ENCODE measurements at places on chromosomes 4 and X.

GRCh38 chr4:160808174-160808573 lies 1355.6 kb downstream of the FSTL5 start:
- no peak for DNase-seq
- no peak overlapping the region for H3K4me3 ChIP-seq
- H3K27me3 ChIP-seq, result no peaks in the 10 kb centered on the region
- H3K4me1 ChIP-seq, result no peaks in the 10 kb centered on the region
- no peak overlapping the region for H3K27ac ChIP-seq

DNA sequence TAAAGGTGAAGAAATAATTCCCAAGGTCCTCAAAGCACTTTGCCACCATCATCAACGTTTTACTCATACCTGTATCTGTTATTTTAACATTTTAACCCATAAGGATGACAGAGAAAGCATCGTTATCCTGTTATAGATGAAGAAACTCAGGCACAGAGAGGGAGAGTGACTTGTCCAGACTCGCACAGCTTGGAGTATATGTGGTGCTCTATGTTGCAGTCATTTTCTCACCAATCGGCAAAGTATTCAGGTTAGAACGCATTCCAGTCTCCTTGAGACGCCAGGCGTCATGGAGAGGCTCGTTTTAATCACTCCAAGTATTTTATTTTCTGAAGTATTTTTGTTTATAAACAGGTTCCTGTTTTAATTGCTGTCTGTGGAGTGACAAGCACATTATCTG lies 73.5 kb downstream of the IRF2 start:
- peaks cover 11% of the 10 kb centered on the region for H3K36me3 ChIP-seq
- no peak overlapping the region for H3K4me3 ChIP-seq
- H3K27me3 ChIP-seq, result no peaks in the 10 kb centered on the region
- peaks cover 26% of the 10 kb centered on the region for H3K4me1 ChIP-seq
- no peak overlapping the region for H3K27ac ChIP-seq
- no peak for DNase-seq

DNA sequence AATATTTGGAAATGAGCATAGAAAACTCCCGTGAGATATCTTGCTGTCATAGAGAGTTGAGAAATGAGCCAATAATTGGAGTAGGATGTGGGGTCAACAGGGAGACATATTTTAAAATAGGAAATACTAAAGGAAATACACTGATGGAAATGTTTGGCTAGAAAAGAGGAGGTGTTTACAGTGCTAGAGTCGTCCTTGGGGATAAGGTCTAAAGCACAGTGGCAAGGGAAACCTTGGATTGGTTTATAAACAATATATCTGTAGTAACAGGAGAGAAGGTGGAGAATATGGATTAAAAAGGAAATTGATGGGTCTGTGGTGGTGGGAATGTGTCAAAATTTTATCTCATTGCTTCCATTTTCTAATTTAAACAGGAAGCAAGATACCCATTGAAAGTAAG lies 82.1 kb downstream of the PPEF2 start:
- H3K27ac ChIP-seq, result no peak overlapping the region
- no peak overlapping the region for H3K4me3 ChIP-seq
- DNase-seq, result no peak
- H3K27me3 ChIP-seq, result no peaks in the 10 kb centered on the region
- no peaks in the 10 kb centered on the region for H3K36me3 ChIP-seq

DNA sequence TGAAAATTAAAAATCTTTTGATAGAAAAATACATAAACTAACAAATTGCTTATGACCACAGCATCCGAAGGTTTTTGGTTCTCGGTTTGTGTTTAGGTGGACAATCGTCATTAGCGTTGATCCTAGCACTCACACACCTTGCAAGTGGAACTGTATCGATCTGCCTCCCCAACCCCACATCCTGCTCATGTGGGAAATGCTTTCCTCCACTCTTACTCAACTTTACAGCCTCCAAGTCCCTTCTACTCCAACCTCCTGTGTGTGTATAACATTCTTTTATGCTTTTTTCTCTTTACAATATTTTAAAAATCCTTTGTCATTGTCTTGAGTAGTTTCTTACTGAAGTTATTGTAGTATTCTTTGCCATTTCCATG lies 15.6 kb upstream of the TMEM131L start:
- peaks cover 16% of the 10 kb centered on the region for H3K4me1 ChIP-seq
- no peaks in the 10 kb centered on the region for H3K27me3 ChIP-seq
- no peaks in the 10 kb centered on the region for H3K36me3 ChIP-seq

DNA sequence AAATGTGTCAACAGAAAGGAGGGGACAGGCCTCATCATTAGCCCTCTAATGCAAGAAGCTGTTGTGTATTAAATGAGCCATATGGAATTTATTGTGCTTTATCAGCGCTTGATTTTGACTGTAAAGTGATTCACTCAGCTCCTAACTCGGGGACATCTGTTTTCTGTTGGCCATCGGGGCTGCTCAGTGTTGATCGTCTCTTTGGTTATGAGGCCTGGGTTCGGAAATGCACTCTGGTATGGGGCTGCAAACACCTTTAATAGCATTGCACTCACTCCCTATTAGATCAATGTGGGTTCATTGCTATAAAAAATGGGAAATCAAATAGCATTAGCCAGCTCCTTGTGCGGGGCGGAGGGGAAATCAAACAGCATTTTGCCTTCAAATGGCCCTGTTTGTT lies 6.4 kb downstream of the ARX start:
- H3K36me3 ChIP-seq, result peaks cover 4% of the 10 kb centered on the region
- H3K4me3 ChIP-seq, result no peak overlapping the region
- H3K27me3 ChIP-seq, result peaks cover 42% of the 10 kb centered on the region
- DNase-seq, result no peak
- H3K27ac ChIP-seq, result no peak overlapping the region

DNA sequence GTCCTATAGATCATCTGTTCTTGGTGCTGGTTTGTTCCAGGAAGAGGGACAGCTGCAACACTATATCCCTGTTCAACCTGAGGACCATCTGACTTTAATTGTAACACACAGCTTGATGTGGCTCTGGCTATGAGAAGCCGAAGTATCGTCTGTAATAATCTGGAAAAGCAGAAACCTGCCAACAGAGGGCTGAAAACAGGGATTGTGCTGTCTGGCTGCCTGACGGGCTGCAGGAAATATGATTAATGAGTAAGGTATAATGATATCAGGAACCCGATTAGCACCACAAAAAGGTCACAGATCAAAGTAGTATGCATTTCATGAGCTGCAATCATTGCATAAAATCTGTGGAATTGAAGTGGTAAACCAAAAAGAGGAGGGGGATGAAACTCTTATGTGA lies 170.4 kb upstream of the MAB21L2 start:
- H3K27ac ChIP-seq, result no peak overlapping the region
- H3K36me3 ChIP-seq, result no peaks in the 10 kb centered on the region
- H3K27me3 ChIP-seq, result no peaks in the 10 kb centered on the region
- DNase-seq, result no peak
- no peaks in the 10 kb centered on the region for H3K4me1 ChIP-seq

- H3K4me3 ChIP-seq, result no peak overlapping the region
- DNase-seq, result no peak
- no peaks in the 10 kb centered on the region for H3K27me3 ChIP-seq
- no peaks in the 10 kb centered on the region for H3K4me1 ChIP-seq
Measured at GRCh38 chr4:104217526-104217925, 277.2 kb downstream of the CXXC4 start.

GRCh38 chrX:109393859-109394258 lies 88.0 kb downstream of the GUCY2F start:
- H3K27ac ChIP-seq, result no peak overlapping the region
- H3K4me3 ChIP-seq, result no peak overlapping the region
- H3K27me3 ChIP-seq, result peaks cover 5% of the 10 kb centered on the region
- peaks cover 2% of the 10 kb centered on the region for H3K4me1 ChIP-seq

GRCh38 chr4:184848510-184848909 lies 22.7 kb upstream of the ACSL1 start:
- peaks cover 2% of the 10 kb centered on the region for H3K36me3 ChIP-seq
- DNase-seq, result no peak
- H3K27me3 ChIP-seq, result peaks cover 46% of the 10 kb centered on the region
- H3K4me3 ChIP-seq, result no peak overlapping the region

DNA sequence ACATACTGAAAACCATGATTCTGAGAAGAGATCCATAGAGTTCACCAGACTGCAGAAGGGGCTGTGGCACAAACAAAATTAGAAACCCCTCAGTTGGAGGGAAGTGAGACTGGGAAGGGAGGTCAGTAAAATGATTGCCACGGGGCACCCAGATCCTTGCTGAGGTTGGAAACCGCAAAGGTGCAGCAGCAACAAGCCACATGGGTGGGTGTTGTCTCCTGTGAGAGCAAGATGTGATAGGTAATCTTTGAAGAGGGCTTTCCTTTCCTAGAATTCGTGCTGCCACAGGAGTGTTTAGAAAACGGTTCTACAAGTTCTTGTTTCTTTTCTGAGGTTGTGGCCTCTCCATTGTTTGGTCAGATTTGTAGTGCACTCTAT lies 85.5 kb downstream of the NFKB1 start:
- peaks cover 12% of the 10 kb centered on the region for H3K36me3 ChIP-seq
- DNase-seq, result no peak
- no peaks in the 10 kb centered on the region for H3K27me3 ChIP-seq
- peak overlapping the region; percentile 90 for H3K27ac ChIP-seq

- no peaks in the 10 kb centered on the region for H3K4me1 ChIP-seq
- H3K27ac ChIP-seq, result no peak overlapping the region
- H3K4me3 ChIP-seq, result no peak overlapping the region
Measured at GRCh38 chrX:12410523-12410922, 272.2 kb downstream of the FRMPD4 start.

GRCh38 chr4:174278467-174278866 lies 5.0 kb downstream of the FBXO8 start:
- DNase-seq, result no peak
- H3K27me3 ChIP-seq, result no peaks in the 10 kb centered on the region
- H3K4me3 ChIP-seq, result no peak overlapping the region
- peaks cover under 1% of the 10 kb centered on the region for H3K36me3 ChIP-seq
- peak overlapping the region; percentile 67 for H3K27ac ChIP-seq
- peaks cover 28% of the 10 kb centered on the region for H3K4me1 ChIP-seq

GRCh38 chr4:108637856-108638255 lies 12.5 kb upstream of the OSTC start:
- H3K27me3 ChIP-seq, result no peaks in the 10 kb centered on the region
- H3K36me3 ChIP-seq, result peaks cover 9% of the 10 kb centered on the region
- no peak for DNase-seq
- H3K27ac ChIP-seq, result peak overlapping the region; percentile 80

DNA sequence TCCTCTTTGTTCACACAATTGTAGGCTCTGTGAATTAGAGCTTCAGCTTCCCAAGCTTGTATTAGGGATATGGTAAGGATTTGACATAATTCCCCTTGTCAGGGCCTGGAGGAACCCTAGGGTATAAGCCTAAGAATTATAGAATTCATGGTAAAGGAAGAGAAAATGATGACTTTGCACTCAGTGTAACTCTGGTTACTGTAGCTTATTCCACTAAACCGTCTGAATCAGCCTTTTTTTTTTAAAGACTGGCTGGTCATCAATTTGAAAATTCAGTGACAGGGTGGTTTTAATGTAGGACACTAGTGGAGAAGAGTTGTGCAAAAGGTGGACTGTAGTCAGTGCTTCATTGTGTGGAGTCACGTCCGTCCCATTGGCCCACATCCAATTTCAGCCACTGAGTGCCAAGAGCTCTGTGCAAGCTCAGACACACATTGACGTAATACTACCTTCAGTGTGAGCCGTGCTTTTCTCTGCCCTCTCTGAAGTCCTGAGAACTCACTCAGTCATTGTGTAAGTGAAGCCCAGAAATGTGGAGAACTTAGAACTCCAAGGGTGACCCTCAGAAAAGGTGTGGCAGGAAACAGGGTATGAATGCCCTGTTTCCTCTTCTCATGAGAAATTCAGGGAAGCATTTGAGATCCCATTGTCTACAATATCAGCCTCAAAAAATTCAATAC lies 449.8 kb downstream of the C4orf33 start:
- H3K27ac ChIP-seq, result no peak overlapping the region
- no peaks in the 10 kb centered on the region for H3K36me3 ChIP-seq
- no peaks in the 10 kb centered on the region for H3K27me3 ChIP-seq
- H3K4me1 ChIP-seq, result no peaks in the 10 kb centered on the region
- H3K4me3 ChIP-seq, result no peak overlapping the region

DNA sequence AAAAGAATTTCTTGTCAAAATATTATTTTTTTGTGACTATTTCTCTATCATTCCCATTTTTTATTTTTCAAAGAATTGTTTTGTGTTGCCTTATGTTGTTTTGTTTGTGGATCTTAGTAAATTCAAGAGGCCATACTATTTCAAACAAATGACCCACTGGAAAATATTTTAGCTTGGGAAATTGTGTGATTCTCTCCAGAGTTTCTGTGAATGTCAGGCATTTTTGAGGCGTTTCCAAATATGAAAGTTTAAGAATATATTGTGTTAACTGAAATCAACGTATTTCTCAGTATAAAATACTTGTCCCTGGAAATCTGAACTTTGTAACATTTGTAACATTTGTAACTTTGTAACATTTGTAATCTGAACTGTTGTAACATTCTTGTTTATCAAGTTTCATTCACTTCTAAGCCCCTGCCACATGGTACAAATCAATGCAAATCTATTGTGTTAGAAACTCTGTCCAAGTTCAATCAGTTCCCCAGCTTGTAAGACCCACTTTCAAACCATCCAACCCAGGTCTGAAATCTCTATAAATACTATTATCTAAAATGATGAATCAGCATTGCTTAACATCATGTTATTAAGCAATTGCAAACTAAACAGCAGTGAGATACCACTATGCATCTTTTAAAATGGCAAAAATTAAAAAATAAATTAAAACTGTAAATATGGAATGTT lies 465.4 kb upstream of the GRID2 start:
- no peak overlapping the region for H3K27ac ChIP-seq
- no peaks in the 10 kb centered on the region for H3K4me1 ChIP-seq
- no peaks in the 10 kb centered on the region for H3K36me3 ChIP-seq

DNA sequence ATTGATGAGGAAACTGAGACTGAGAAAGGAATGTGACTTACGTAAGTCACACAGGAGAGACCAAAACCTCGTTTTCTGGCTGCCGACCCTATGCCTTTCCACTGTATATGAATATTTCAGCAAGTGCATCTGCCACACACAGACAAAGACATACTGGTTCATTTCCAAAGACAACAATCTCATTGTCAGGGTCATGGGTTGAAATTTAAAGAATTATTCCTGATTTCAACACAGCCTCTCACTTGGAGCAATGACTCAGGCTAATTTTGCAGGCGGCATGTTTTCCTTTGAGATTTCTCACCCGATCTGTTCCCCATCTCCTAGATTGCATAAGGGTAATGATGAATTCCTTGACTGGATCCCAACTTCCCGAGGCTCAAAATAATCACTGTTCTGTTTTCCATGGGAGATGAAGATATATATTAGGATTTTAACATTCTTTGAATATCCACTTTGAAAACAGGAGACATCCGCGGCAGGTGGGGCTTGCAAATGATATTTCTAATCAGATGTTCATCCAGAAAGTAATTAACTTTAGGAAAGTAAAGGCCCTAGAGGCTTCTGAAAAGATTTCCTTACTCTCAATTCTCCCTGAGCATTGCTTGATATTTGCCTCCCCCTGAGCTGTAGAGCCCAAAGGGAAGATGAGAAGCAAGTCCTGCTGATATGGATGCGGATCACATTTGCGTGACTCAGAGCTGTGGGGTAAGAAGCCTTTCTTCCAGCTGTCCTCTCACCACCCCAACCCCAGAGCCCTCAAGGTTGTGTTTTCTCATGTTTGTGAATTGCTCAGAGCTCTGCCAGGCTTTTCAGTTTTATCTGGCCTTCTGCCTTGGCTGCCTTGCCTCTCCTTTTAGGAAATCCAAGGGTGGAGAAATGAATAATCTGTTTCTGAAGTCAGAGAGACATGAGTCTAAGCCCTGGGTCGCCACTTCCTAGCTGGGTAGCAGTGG lies 361.1 kb upstream of the BOD1L1 start:
- H3K4me1 ChIP-seq, result no peaks in the 10 kb centered on the region
- no peaks in the 10 kb centered on the region for H3K36me3 ChIP-seq
- no peak overlapping the region for H3K4me3 ChIP-seq
- H3K27ac ChIP-seq, result no peak overlapping the region
- H3K27me3 ChIP-seq, result no peaks in the 10 kb centered on the region

Data from T-helper 17 cell (primary cell).